ENCODE measurements at places on chromosomes 16 and 17. TPM values are rescaled to one million over a fixed set of nuclear protein-coding genes. Genes with fewer than 3 reads are reported as not detected.

DNA sequence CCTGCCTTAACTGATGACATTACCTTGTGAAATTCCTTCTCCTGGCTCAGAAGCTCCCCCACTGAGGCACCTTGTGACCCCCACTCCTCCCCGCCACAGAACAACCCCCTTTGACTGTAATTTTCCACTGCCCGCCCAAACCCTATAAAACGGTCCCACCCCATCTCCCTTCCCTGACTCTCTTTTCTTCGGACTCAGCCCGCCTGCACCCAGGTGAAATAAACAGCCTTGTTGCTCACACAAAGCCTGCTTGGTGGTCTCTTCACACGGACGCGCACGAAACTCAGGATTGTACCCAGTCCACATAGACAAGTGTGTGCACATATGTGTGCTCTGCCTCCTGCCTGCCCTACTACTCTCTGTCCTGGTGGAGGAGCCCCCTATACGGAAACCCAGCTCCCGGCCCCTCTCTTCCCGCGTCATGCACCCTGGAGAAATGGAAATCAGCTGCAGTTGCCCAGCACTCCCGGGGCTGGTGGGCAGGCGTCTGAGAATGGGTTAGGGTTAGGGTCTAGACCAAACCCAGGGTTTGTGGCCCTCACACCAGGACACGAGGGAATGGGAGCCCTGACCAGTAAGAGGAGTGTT is 2.4 kb upstream of the RHBDF1 start:
- H3K4me1 ChIP-seq = peaks cover 41% of the 10 kb centered on the region
- no peak overlapping the region for H3K27ac ChIP-seq
- peaks cover 13% of the 10 kb centered on the region for H3K27me3 ChIP-seq
- no peak for DNase-seq
- no peaks in the 10 kb centered on the region for H3K36me3 ChIP-seq

Gene SLC5A10
- 0.28 TPM for total RNA-seq

- H3K27ac ChIP-seq = peak overlapping the region; percentile 90
- H3K36me3 ChIP-seq = peaks cover 26% of the 10 kb centered on the region
- peak overlapping the region; percentile 20 for H3K4me3 ChIP-seq
- no peaks in the 10 kb centered on the region for H3K27me3 ChIP-seq
- peaks cover 68% of the 10 kb centered on the region for H3K4me1 ChIP-seq
These were observed 4.2 kb downstream of the NR1D1 start for GRCh38 chr17:40095944-40096791.

DNA sequence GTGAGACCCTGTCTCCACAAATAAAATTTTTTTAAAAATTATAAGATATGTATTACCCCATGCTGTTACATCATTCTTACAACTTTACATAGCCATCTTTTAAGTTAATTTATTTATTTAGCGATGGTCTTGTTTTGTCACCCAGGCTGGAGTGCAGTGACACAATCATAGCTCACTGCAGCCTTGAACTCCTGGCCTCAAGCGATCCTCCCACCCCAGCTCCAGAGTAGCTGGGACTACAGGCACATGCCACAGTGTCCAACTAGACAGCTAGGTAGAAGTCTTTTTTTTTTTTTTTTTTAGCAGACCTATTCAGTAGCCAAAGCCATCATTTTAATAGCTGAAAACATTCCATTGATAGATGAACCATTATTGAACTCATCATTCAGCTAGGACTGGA is 92.7 kb downstream of the NDE1 start:
- no peaks in the 10 kb centered on the region for H3K27me3 ChIP-seq
- no peak overlapping the region for H3K27ac ChIP-seq
- DNase-seq = no peak
- H3K4me1 ChIP-seq = no peaks in the 10 kb centered on the region
- peaks cover 7% of the 10 kb centered on the region for H3K36me3 ChIP-seq

- H3K36me3 ChIP-seq = no peaks in the 10 kb centered on the region
- peak overlapping the region; percentile 65 for H3K4me3 ChIP-seq
- peaks cover 3% of the 10 kb centered on the region for H3K27me3 ChIP-seq
- H3K27ac ChIP-seq = peak overlapping the region; percentile 52
These were observed 3.6 kb downstream of the C17orf58 start for GRCh38 chr17:67992548-67993152.

DNA sequence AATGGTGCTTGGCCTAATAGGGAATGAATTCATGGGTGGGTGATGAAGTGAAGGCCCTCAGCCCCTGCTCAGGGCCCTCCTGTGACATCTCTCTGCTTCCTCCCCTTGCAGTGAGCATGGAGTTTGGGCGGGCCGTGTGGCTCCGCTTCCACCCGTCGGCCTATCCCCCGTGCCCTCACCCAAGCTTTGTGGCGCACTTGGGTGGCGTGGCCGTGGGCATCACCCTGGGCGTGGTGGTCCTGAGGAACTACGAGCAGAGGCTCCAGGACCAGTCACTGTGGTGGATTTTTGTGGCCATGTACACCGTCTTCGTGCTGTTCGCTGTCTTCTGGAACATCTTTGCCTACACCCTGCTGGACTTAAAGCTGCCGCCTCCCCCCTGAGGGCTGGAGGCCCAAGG is 21.1 kb downstream of the C17orf75 start:
- no peak for DNase-seq
- H3K27ac ChIP-seq = no peak overlapping the region
- peaks cover 3% of the 10 kb centered on the region for H3K27me3 ChIP-seq
- H3K36me3 ChIP-seq = no peaks in the 10 kb centered on the region
- H3K4me1 ChIP-seq = peaks cover 23% of the 10 kb centered on the region

- peaks cover 67% of the 10 kb centered on the region for H3K36me3 ChIP-seq
- DNase-seq = no peak
- no peaks in the 10 kb centered on the region for H3K4me1 ChIP-seq
- no peak overlapping the region for H3K27ac ChIP-seq
These were observed 16.0 kb downstream of the VAC14 start for GRCh38 chr16:70784692-70785555.

DNA sequence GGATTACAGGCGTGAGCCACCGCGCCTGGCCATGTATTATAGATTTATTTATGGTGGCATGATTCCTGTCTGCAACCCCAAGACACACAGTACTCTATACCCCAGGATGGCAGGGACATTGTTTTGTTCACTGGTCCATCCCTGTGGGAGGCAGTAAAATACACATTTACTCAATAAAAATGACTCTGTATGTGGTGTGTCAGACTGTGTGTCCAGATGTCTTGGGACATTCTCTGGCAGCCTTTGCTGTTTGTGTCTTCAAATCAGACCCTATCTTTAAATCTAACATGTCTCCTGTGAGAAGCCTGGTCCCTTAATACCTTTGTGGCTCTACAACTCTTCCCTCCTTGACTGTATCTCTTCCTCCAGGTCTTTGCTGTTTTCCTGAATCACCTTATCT is 1.7 kb upstream of the COASY start:
- H3K27ac ChIP-seq = no peak overlapping the region
- peaks cover 15% of the 10 kb centered on the region for H3K36me3 ChIP-seq
- peaks cover 40% of the 10 kb centered on the region for H3K4me1 ChIP-seq
- H3K4me3 ChIP-seq = no peak overlapping the region
- no peak for DNase-seq
- no peaks in the 10 kb centered on the region for H3K27me3 ChIP-seq

Gene C17orf67
- total RNA-seq = 3.4 TPM

Gene SDK2
- total RNA-seq = 0.41 TPM

DNA sequence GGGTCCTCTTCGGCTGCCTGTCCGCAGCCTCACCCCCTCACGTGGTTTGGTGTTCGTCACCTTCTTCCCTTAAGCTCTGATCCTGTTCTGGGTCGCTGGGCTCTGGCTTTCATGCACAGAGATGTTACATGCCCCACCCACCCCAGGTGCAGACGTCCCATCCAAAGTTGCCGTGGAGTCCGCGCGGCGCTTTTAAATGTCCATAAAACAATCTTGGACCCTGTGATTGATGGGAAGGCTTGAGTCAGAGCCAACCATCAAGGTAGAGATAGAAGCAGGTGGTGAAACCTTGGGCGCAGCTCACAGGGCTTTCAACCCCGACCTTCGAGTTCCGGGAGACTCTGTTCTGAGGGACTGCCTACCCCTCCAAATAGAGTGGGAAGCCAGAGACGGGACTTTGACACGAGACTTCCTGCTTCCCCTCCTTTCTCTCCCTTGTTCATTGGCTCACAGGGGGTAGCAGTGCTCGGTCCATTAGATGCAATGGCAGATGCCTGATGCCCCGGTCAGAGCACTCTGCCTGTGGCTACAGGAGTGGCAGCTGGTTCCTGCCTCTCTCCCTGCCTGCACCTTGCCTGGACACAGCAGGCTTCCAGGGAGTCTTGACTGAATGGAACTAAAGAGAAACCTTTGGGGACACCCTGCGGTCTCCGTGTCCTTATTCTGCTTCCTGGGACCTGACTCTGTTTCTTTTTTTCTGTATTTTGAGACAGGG is 4.0 kb downstream of the ENGASE start:
- DNase-seq = no peak
- H3K36me3 ChIP-seq = peaks cover 23% of the 10 kb centered on the region
- no peak overlapping the region for H3K27ac ChIP-seq
- no peaks in the 10 kb centered on the region for H3K27me3 ChIP-seq
- peaks cover 22% of the 10 kb centered on the region for H3K4me1 ChIP-seq

- no peak overlapping the region for H3K27ac ChIP-seq
- H3K4me1 ChIP-seq = no peaks in the 10 kb centered on the region
- DNase-seq = no peak
- H3K27me3 ChIP-seq = no peaks in the 10 kb centered on the region
- no peaks in the 10 kb centered on the region for H3K36me3 ChIP-seq
These were observed 930.4 kb upstream of the CDH8 start for GRCh38 chr16:62966626-62967025.

DNA sequence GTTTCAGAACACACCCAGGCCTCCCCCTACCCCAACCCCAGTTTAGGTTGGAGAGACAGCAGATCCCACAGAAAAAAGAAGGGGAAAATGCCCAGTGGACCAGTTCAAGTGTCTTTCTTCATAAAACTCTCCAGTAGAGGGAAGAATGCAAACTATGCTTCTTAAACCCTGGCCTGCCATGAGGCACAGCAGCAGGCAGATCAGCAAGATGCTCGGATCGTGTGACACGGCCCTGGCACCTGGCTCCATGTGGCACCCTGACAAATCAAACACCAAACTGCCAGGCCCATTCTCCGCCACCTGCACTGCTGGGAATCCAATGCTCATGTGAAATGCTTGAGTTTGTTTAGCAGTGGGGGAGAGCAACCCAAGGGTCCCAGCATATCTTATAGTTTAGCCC is 166.8 kb downstream of the SOX9 start:
- H3K36me3 ChIP-seq = no peaks in the 10 kb centered on the region
- no peak overlapping the region for H3K4me3 ChIP-seq
- no peaks in the 10 kb centered on the region for H3K4me1 ChIP-seq
- H3K27ac ChIP-seq = no peak overlapping the region
- H3K27me3 ChIP-seq = no peaks in the 10 kb centered on the region

Gene PLD6
- total RNA-seq = 0.84 TPM
